Amniotic stem cell (primary cell): ENCODE measurements at places on chromosomes 6 and 20.

DNA sequence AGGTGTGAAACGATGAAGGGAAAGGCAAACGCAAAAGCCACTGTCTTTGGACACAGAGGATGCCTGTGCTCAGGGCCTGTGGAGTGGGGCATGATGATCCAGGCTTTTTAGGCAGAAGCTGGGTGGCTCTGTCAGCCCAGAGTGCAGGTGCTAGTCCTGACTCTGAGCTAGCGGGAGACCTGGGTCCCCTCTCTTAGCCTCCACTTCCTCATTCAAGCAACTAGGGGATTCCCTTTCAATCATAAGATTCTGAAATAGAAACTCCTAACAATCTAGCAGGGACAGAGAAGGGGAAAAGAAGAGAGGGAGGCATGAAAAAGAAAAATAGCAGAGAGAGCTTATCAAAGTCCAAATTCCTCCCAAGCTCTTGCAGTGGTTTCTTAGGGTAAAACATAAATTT lies 7.6 kb upstream of the HIVEP2 start:
- no peak for DNase-seq

GRCh38 chr6:136090929-136091328 lies 159.2 kb downstream of the MTFR2 start:
- no peak for DNase-seq

- no peak for DNase-seq
Observed at GRCh38 chr6:43837507-43837906, 67.5 kb downstream of the VEGFA start.

DNA sequence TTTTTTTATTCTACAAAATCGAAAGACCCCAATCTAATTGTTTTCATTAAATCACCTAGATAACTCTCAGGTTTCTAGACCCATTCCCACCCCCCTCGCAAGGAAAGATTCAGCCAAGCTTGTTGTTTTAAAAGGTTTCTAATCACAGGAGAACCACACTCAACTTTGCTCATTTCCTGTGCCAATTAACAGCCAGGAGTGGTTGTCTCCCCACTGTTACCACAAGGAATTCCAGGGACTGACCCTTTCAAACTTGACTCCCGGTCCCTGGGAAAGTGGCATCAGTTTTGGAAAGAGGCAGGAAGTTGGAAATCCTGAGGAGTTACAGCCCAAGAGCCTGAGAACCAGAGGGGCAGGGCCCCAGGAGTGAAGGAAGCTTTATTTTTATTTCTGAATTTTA lies 561.3 kb upstream of the JAG1 start:
- DNase-seq = no peak

DNA sequence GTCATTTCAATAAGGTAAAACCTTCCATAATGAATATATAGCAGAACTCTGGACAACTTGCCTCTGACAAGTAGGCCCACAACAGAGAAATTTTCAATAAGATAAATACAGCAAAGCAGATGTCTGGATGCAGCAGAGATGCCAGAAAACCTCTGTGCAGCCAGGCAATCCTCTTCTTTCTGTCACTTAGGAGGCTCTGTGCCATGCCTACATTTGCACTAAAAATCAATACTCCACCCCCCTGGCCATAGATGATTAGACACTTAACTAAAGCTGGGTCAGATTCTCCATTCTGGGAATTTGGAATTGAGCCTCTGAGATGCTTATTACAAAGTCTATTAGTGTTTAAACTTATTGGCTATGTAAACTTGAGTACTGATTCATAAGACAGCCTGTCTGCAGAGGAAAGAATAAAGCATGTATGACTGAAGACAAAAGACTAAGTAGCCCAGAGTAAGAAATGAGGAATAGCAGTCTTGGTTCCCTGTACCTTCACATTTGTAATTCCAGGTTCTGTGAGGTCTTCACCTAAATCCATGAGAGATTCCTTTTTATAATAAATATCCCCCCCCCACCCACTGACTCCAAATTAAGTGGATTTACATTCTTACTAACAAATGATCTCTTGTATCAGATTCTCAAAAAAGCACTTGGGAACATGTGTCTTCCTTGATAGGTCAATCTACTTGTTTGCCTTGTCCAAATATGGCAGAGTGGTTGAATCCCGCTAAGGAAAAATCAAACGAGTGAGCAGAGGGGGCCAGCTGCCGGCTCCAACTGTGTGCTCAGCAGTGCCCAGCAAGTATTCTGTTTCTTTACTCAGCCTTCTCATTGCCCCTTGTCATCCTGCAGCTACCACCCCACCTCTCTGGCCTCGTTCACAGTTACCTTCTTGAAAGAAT lies 20.4 kb downstream of the MAN1A1 start:
- DNase-seq = no peak

- no peak for DNase-seq
Observed at GRCh38 chr6:24936641-24937317, 1.0 kb upstream of the RIPOR2 start.

DNA sequence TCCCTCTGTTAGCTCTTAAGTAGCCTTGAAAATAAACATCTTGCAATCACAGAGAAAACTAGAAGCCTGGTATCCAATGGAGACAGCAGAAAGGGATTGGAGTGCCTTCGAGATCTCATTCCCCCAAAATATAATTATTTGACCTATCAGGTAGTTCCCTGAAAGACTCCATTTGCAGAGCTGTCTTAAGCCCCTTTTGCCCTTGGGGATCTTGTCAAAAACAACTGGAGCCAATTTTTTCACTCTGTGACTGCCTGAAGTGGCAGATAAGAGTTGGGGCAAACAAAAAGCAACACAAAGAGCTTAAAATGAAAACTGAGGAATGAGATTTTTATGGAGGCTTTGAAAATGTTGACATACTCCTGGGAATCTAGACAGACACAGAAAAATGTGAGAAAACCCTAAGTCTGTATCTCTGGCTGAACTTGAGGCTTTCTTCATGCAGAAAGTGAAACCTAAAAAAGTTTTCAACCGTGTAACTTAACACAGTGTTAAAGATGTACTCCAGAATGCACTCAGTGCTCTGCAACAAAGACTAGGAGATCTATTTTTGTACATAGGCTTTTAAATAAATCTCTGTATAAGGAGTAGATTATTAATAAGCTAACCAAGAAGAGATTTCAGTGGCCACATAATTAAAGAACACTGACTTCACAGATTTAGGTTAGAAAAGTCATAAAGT lies 971.1 kb upstream of the MAN1A1 start:
- no peak for DNase-seq

GRCh38 chr6:47780510-47781356 lies 1.1 kb upstream of the OPN5 start:
- peak; percentile 83 for DNase-seq

DNA sequence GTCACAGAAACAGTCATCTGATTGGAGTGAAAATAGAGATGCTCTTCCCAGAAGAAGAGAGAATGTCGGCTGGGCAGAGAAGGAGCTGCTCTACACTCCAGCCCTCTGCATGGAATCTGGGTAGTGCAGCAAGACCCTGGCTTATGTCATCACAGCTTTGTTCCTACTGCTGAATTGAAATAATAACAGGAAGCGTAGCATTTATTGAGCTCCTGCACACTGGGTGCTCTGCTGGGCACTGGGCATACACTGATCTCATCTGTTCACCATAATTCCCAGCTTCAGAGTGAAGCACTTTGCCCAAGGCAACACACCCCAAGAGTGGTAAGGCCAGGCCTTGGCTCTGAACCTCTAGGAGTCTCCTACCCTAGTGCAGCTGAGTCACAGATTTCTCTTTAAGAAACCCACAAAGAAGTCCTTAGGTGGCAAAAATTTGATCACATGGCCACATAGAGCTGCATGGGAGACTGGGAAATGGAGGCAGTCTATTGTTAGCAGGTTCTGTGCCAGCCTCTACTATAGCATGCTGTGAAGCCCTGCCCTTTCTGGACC lies 3.9 kb upstream of the SDCBP2 start:
- no peak for DNase-seq

GRCh38 chr20:57159945-57160610 lies 106.4 kb downstream of the BMP7 start:
- no peak for DNase-seq

DNA sequence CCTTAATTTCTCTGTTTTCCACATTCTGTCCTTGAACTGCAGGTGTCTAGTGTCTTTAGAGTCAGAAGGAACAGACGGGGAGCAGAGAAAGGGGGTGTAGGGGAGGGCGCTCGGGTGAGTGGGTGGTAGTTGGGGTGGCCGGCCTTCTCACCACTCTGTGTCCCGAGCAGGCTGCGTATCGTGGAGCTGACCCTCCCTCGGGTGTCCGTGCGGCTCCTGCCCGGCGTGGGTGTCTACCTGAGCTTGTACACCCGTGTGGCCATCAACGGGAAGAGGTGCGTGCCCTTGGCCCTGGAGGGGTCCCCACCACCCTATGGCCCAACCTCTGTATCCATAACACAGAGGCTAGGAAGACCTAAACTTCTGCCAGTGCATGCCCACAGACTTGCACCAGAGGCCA lies 5.3 kb downstream of the BPIFB4 start:
- no peak for DNase-seq

- no peak for DNase-seq
Observed at GRCh38 chr20:19937651-19938420, 79.3 kb upstream of the NAA20 start.

GRCh38 chr6:14612016-14612980 lies 494.7 kb downstream of the CD83 start:
- DNase-seq = no peak

GRCh38 chr6:166105341-166106075 lies 62.1 kb downstream of the TBXT start:
- no peak for DNase-seq

GRCh38 chr6:16318538-16318937 lies 80.2 kb downstream of the GMPR start:
- DNase-seq = peak; percentile 55

DNA sequence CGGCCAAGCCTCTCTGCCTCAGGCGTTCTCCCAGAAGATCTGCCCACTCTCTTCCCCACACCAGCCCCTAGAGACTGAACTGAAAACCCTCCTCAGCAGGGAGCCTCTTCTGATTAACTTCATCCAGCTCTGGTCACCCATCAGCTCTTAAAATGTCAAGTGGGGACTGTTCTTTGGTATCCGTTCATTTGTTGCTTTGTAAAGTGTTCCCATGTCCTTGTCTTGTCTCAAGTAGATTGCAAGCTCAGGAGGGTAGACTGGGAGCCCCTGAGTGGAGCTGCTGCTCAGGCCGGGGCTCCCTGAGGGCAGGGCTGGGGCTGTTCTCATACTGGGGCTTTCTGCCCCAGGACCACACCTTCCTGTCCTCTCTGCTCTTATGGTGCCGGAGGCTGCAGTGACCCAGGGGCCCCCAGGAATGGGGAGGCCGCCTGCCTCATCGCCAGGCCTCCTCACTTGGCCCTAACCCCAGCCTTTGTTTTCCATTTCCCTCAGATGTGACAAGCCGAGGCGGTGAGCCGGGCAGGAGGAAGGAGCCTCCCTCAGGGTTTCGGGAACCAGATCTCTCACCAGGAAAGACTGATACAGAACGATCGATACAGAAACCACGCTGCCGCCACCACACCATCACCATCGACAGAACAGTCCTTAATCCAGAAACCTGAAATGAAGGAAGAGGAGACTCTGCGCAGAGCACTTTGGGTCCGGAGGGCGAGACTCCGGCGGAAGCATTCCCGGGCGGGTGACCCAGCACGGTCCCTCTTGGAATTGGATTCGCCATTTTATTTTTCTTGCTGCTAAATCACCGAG lies 14.2 kb downstream of the VEGFA start:
- DNase-seq = no peak

GRCh38 chr20:47780720-47781389 lies 4.4 kb downstream of the SULF2 start:
- no peak for DNase-seq

- DNase-seq = no peak
Observed at GRCh38 chr6:25769983-25770382, 15.4 kb downstream of the SLC17A4 start.

DNA sequence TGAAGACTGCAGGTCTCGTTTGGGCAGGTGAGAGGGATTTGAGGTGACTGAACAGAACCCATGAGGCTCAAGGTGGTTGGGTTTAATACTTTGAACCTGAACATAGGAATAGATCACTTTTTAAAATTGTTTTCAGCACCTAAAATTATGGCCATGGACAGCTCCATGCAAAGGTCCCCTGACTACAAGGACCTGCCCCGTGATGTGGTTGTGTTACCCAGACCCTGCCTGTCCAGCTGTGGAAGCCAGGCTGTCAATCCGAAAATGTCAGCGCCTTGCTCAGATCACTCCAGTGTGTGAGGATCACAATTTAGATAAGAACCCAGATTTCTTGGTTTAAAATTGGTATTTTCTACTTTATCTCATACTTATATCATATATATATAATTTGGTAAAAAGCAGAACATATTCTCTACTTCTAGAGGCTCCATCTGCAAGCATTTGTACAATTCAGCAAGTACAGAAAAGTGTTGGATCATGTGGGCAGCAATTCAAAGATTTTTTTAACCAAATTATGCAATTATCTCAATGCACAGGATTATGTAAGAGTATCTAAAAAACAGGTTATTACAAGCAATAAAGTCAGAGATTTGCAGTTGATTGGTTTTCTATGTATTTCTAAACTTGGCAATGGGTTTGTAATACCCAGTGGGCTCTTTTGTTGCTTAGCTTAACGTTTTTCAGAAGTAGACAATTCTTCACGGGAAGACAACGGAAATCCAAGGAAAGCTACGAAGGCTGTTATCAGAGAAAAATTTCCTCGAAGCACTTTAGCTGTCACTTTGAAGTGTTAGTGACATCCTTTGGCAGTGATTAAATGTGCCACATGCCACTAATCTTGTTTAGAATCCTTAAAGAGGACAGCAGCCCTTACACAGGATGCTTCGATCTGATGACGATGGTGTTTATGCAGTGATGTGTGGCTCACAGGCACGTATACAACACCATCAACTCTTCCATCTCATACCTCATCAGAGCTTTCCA lies 24.1 kb upstream of the RPS6KA2 start:
- DNase-seq = no peak

DNA sequence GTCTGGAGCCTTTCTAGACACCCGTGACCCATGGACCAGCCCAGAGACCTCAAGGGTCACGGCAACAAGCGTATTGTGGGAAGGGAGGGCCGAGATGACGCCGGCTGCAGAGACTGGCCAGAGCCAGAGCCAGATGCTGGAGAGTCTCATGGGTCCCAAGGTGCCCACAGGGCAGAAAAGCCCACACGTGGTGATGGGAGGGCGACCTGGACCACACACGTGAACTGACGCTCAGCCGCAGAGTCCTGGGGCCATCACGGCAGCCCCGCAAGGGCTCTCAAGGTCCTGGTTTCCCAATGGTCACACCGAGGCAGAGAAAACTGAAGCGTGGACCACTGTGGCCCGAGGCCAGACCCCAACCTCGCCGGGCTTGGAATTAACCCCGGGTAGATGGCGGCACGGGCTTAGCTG lies 92.6 kb downstream of the YTHDF1 start:
- DNase-seq = no peak

- no peak for DNase-seq
Observed at GRCh38 chr6:132458887-132459604, 53.9 kb downstream of the STX7 start.
